ENCODE measurements at places on chromosomes 3 and 15. TPM values are rescaled to one million over a fixed set of nuclear protein-coding genes. Genes with fewer than 3 reads are reported as not detected.

DNA sequence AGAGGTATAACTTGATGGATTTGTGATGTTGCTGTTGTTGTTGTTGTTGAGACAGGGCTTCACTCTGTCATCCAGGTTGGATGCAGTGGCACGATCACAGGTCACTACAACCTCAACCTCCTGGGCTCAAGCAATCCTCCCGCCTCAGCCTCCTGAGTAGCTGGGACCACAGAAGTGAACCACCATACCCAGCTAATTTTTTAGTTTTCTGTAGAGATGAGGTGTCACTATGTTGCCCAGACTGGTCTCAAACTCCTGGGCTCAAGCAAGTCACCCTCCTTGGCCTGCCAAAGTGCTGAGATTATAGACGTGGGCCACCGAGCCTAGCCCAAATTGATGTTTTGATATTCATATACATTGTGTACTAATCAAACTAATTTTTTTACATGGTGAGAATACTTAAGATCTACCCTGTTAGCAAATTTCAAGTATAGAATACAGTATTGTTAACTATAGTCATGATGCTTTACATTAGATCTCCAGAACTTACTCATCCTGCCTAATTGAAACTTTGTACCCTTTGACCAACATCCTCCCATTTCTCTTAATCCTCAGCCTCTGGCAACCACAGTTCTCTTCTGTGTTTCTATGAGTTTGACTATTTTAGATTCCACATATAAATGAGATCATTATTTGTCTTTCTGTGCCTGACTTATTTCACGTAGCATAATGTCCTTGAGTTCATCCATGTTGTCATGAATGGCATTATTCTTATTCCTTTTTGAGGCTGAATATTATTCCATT is 23.2 kb downstream of the LMCD1 start:
- no peak for DNase-seq

DNA sequence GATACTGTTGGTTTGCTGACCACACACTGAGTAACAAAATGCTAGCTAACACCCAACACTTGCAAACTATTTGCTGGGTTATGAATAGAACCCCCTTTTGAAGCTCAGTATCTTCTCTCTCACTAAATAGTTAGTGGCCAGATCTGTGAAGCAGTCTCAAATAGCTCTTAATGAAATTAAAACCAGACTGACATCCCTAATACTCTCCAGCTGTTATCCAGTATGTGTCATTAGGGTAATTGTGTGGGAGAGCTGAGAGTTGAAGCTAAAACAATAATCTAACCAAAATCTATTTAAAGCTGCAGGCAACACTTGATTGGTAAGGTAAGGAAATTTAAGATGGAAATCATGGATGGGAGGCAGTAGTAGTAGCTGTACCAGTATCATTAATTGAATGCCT is 110.4 kb upstream of the RORA start:
- DNase-seq: no peak

Gene TMC3
- 0.47 TPM for total RNA-seq

GRCh38 chr3:13274125-13274524 is 146.0 kb downstream of the NUP210 start:
- DNase-seq: no peak

Gene RYR3
- 15.4 TPM for total RNA-seq

Gene MESP2
- not detected for total RNA-seq

- DNase-seq: no peak
These were observed 10.6 kb upstream of the SLC6A1 start for GRCh38 chr3:10981961-10982360.

GRCh38 chr3:53161820-53162671 is 1.0 kb downstream of the PRKCD start:
- no peak for DNase-seq

GRCh38 chr15:40618023-40618422 is 24.0 kb downstream of the KNL1 start:
- DNase-seq: no peak

Gene GPR27
- 53.0 TPM for total RNA-seq

Gene SAXO2
- total RNA-seq: 4.1 TPM

- no peak for DNase-seq
These were observed 221.1 kb downstream of the SCAPER start for GRCh38 chr15:76684002-76684401.

DNA sequence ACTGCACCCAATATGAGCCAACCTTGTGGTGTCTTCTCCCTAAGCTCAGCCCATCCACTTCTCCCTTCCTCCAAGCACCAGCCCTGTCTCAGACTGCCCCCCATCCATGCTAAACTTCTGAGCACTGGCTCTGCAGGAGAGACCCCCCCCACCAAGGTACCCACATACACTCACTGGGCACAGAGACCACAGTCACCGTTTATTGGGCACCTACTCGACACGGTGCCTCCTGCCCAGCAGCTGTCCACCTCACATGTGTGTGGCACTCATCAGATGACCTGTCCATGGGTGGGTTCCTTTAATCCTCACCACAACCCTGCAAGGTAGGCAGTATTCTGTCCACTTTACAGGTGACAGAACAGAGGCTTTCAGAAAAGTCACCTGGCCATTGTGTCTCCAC is 22.3 kb upstream of the SFMBT1 start:
- no peak for DNase-seq

DNA sequence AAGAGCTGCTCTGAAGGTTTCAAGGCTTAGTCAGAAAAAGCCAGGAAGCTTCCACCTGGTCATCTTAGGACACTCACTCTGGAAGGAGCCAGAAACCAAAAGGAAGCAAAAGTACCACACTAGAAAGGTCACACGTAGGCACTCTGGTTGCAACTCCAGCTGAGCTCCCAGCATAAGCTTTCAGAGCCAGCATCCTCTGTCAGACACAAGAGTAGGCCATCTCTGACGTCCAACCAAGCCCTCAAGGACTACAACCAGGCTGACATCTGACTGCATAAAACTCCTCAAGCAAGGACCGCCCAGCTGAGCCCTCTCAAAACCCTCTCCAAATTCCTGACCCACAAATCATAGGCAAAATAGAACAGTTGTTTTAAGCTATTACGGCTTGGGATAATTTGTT is 12.8 kb downstream of the SH3BP5 start:
- DNase-seq: no peak

DNA sequence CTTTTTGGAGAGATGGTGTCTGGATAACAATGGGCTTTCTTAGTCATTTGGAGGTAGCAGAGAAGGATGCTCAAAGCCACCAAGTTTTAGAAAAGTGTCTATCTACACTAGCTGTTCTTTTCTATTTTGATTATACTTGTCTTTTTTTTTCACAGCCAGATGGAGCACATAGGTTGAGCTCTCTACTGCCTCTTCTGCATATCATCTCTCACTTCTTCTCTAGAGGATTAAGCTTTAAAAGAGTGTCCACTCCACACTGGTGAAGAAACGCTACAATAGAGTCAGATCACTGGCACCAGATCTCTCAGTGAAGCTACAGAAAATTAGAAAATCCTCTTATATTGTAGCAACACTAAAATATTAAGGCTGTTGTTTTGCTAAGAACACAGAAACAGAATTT is 145.3 kb upstream of the MBNL1 start:
- DNase-seq: no peak

- DNase-seq: no peak
These were observed 49.9 kb downstream of the FAM227B start for GRCh38 chr15:49570672-49571071.

GRCh38 chr15:78338781-78339180 is 1.4 kb upstream of the CRABP1 start:
- no peak for DNase-seq

Gene ERICH6
- not detected for total RNA-seq

DNA sequence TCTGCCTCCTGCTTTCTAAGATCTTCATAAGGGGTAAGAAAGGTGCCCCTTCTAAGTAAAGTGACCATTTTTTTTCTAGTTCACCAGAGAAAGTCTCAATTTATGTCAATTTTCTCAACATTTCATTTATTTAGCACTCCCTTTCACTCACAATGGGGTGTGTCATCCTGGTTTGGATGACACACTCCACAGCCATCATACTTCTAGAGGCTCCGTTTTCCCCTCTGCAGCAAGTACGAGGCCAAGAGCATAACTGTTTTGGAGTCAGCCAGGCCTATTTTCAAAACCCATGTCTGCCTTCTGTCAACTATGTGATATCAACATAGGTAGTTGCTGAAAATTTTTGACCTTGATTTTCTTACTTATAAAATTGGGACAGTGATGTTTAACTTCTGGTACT is 703.2 kb downstream of the NLGN1 start:
- DNase-seq: no peak

GRCh38 chr3:31242026-31242960 is 290.4 kb upstream of the STT3B start:
- DNase-seq: no peak

GRCh38 chr15:87608238-87609028 is 648.1 kb downstream of the NTRK3 start:
- DNase-seq: no peak

Gene SLC7A14
- total RNA-seq: 7.0 TPM

GRCh38 chr15:47652328-47652727 is 65.0 kb upstream of the SEMA6D start:
- no peak for DNase-seq

- no peak for DNase-seq
These were observed 292 bp downstream of the USP4 start for GRCh38 chr3:49339581-49339940.

GRCh38 chr15:101501703-101502373 is 12.3 kb upstream of the PCSK6 start:
- no peak for DNase-seq

GRCh38 chr15:91603384-91604080 is 250.0 kb upstream of the SLCO3A1 start:
- DNase-seq: no peak

Gene GRAMD2A
- 0.47 TPM for total RNA-seq

Gene GNB5
- total RNA-seq: 50.2 TPM

DNA sequence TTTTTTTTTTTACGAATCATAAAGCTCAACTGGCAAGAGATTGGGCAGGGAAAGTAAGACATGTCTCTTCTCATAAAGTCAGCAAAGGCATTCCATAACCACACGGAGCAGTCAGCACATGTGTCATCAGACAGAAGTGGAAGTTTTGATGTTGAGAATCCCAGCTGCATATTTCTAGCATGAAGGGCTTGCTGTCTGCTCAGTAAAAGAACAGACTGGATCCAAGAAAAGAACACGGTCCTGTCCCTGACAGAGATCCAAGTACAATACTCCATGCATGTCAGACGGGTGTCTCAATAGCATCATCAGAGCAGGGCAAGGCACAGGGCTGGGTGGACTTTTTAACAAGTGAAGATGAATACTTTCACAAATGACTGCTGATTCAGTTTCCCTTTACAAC is 38.2 kb downstream of the ABI3BP start:
- no peak for DNase-seq

GRCh38 chr15:38308797-38309196 is 56.2 kb downstream of the SPRED1 start:
- no peak for DNase-seq

Gene ARL14
- not detected for total RNA-seq

DNA sequence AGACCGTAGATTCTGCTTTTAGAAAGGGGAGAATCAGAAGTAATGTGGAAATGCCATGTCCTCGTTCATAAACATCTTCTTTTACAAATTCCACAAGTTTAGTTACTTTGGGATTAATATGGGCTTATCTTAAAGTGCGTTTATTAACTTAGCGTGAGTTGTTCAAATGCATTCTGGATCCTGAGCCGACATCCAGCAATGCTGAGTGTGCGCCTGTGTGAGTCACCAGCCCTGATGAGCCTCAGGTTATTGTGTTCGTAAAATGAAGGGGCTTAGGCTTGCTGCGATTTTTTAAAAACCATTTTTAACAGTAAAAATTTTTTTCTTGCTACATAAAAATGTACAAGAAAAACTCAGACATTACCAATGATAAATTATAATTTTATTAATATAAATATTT is 57.9 kb downstream of the TFRC start:
- DNase-seq: no peak

DNA sequence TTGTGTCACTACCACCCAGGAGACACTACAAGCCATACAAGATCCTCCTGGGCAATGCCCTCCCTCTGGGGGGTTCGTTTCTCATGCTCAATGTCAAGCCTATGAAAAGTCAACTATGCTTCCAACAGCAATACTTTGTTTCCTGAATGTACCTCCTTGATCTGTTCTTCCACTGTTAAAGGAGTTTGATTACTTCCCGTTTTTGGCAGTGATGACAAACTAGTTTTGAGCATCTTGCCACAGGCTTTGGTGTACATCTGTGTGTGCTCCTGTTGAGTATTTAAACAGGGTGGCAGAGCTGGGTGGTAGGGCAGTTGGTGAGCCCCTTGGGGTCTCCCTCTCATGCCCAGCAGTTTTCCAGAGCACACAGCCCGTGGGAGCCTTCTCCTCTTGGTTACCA is 81.4 kb downstream of the IL12A start:
- DNase-seq: no peak

DNA sequence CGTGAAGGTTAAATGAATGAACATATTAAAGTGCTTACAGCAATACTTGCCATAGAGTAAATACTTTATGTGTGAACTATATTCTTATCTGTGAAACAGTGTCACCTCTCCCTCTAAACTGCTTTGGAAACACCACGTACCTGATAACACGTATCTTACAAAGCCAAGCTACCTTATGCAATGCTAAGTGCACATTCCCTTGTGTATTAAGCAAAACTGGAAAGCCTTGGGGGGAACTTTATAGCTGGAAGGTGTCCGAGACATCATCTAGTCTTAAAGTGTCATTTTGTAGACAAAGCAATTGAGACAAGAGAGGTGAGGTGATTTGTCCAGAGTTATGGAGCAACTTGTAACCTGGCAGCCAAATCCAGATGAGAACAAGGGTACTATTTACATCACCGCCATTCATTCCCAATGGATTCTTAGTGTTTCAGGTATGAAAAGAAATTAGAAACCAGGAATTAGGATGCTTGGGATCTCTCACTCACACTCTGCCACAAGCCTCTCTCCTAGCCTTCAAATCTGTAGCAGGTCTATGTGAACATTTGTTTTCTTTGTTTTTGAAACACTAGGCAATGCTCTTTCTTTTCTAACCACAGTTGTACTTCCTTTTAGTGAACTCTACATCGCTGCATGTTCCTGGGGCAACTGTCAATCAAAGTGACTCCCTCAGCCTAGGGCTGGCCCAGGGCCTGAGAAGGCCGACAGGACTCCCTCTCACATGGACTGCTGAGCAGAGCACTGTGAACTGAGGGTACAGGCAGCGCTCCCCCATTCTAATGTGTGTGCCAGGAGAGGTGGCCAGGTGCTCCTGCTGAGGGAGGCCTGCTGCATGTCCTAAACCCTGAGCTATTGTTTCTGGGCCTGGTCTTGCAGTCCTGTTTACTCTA is 13.9 kb upstream of the MGLL start:
- DNase-seq: no peak

DNA sequence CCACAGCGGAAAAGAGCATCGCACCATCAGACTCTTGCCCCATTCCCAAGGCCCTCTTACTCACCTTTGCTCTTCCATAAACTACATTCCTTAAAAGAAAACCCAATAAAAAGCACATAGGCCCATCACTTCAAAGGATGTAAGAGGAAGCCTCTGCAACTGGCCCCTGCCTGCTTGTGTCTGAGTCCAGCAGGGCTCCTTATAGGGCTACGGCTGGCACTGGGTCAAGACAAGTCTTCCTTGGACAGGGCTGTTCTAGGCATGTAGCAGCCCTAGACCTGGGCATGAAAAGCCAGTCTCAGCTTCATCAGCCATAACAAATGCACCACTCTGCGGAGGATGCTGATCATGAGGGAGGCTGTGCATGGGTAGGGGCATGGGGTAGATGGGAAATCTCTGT is 218.3 kb downstream of the NTRK3 start:
- DNase-seq: no peak

Gene CHRNA3
- total RNA-seq: 0.31 TPM

Gene IREB2
- total RNA-seq: 76.9 TPM
